Activated CD4-positive, alpha-beta T cell treated with anti-CD3 and anti-CD28 coated beads, Interleukin-10, Interleukin-2, amounts not matched to agents 100 ng/mL and 50 ng/mL, durations not matched to agents 16 hours and 8 hours (primary cell): ENCODE measurements at places on chromosomes 4 and X.

DNA sequence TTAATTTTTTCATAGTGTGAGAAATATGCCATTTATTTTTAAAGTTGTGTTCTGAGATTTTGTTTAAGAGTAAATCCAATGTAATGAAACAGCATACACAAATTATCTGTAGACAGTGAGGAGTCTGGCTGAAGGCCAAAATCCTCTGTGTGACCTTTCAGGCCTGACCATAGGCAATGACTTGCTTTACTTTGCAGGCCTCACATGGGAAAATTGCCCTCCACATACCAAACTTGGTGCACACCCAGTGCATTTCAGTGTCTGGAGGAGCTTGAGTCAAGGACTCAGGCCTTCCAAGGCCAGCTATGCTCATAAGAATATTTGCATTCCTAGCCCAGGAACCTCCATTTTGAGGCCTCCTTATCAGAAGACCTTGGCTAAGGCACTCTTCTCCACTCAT, 430.1 kb downstream of the GABRG1 start:
- no peak for DNase-seq

GRCh38 chrX:48003367-48003757, 427 bp downstream of the ZNF182 start:
- DNase-seq: peak; percentile 9

DNA sequence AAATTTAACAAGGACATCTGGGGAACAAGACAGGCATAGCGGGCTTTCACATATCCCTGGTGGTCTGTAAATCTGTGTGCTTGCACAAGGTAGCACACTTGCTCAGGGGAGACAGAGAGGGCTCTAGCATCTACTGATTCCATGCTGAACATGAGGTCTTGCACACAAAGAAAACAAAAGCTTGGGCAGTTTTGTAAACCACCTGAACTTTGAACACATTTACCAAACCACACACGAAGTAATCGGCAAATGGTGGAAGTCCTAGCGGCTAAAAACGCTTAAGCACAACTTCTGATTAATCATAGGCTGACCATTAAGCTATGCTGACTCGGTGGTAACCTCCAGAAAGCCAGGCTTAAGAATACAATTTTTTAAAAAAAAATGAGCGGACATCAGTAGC, 52.8 kb downstream of the AKAP4 start:
- DNase-seq: no peak

DNA sequence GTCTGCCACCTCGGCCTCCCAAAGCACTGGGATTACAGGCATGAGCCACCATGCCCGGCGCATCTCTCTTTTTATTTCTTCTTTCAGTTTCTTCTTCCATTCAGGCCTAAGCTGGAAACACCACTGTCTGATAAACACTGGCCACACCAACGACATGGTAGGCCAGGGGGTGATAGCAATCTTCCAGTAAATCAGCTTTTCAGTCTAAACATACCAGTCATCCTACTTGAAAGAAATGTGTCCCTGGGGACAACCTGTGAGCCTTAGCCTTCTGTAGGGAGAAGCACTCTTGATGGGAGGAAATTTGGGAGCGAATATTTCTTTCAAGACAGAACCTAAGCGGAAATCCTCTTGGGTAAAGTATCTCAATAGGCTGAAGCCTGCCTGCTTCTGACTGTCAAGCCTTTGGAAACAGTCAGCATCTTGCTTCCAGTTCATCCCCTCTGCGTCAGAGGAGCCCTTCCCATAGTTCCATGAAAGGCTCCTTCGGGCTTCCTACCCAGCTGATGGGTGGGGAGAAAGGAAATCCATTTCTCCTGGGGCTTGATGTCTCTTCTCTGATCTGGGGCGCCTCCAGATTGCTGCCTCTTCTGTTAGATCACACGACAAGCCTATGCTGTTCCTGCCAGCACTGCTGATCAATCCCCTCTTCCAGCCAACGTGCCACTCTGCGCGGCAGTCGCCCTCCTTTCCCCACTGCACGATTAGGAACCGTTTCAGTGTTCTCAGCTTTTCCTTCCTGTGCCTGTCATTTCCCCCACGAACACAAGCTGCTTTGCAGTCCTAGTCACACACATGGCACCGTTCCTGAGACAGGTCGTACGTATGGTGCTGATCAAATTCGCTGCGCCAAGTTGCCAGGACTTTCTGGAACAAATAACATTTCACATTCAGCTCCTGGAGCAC, 49.5 kb upstream of the CBR4 start:
- DNase-seq: no peak

- DNase-seq: no peak
Measured at GRCh38 chrX:84248226-84248625, 60.2 kb upstream of the RPS6KA6 start.

- no peak for DNase-seq
Measured at GRCh38 chrX:136438192-136438591, 49.6 kb upstream of the BRS3 start.

- DNase-seq: no peak
Measured at GRCh38 chr4:16438986-16439385, 212.7 kb upstream of the TAPT1 start.

- peak; percentile 85 for DNase-seq
Measured at GRCh38 chr4:145709843-145710242, 29.9 kb downstream of the C4orf51 start.

GRCh38 chr4:165779950-165780670, 92.9 kb upstream of the TLL1 start:
- no peak for DNase-seq

DNA sequence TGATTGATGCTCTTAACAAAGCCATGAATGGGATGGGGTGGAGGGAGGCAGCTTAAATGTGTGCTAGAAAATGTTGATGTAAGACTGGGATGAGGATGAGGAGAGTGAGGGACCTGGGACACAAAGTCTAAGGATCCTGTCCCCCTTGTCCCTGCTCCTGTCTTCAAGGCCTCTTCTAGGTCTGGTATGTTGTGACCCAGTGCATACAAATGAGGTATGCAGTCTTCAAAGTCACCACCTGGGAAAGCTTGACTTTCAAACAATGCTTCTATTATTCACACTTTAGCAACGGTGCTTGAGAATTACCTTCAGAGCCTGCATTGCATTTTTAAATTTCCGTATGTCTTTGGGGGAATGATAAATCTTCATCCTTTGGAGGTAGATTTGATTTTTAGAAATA, 88.4 kb upstream of the SLC34A2 start:
- DNase-seq: no peak

GRCh38 chrX:55638933-55639332, 15.7 kb downstream of the FOXR2 start:
- no peak for DNase-seq

- DNase-seq: peak; percentile 75
Measured at GRCh38 chrX:21840193-21840545, 752 bp downstream of the MBTPS2 start.

- DNase-seq: no peak
Measured at GRCh38 chr4:6050551-6050950, 32.3 kb upstream of the C4orf50 start.

- DNase-seq: no peak
Measured at GRCh38 chrX:66632981-66633380, 5.9 kb downstream of the EDA2R start.

DNA sequence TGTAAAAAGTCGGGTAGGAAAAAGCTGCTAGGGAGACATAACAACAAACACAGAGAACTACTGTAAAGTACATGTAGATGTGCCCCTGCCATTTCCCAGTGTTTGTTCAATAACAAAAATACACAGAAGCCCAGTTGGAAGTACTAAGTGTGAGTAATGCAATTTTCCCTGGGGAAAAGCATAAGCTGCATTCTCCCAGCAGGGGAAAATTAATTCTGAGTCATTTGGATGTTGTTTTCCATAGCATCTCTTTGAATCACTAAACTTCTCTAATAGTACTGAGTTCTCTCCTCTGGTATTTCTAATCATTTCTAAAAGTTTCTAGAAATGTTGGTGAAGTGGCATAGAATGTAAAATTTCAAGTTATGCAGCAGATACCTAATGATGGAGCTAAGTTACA, 1114.9 kb downstream of the C4orf33 start:
- no peak for DNase-seq

- DNase-seq: no peak
Measured at GRCh38 chr4:18039113-18039512, 17.6 kb upstream of the LCORL start.

DNA sequence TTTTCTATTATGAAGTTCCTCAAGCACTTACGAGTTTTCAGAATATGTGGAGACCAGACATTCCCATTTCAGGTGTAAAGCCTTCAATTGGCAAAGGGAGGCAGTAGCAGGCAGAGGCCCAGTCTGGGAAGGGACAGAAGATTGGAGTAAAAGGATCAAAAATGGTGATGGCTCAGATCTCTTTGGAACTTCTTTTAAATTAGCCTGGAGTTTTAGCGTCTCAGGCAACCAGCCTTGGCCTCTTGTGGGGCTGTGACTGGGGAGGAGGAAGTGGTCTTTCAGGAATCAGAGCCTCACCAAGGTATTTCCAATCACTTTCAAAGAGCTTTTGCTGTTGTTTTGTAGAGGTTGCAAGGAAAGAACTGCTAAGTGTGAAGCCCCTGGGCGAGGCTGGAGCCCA, 239.1 kb downstream of the FRAS1 start:
- DNase-seq: no peak

DNA sequence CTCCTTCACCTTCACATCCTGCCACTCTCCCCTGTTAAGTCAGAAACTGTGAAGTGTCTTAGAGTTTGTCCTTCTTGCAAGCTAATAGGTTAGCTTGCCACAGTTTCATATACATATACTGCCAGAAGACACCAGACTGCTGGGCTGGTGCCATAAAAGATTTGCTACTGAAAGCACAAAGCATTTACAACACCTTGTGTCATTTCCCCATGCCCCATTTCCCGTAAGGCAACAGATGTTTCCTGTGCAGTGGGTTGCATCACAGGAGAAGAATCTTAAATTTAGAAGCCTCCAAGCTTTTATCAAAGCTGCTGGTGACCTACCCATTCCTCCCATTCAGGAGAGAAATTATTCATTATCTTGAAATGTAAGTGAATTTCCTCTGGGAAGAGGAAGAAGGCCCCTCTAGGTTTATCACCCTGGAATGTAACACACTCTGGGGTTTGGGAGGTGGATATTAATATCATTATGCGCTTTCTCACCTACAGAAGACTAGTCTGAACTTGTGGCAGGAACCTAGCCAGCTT, 34.5 kb upstream of the RAB33B start:
- peak; percentile 52 for DNase-seq

GRCh38 chrX:36642052-36642451, 366.1 kb upstream of the FAM47C start:
- DNase-seq: no peak

DNA sequence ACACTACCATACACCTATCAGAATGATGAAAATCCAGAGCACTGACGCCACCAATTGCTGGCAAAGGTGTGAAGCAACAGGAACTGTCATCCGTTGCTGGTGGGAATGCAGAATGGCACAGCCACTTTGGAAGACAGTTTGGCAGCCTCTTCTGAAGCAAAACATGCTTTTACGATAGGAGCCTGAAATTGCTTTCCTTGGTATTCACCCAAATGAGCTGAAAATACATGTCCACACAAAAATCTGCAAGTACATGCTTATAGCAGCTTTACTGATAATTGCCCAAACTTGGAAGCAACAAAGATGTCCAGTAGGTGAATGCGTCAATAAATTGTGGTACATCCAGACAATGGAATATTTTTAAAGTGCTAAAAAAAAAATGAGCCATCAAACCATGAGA, 322.8 kb upstream of the FAT1 start:
- DNase-seq: no peak

- no peak for DNase-seq
Measured at GRCh38 chr4:40587826-40588225, 41.8 kb downstream of the RBM47 start.

DNA sequence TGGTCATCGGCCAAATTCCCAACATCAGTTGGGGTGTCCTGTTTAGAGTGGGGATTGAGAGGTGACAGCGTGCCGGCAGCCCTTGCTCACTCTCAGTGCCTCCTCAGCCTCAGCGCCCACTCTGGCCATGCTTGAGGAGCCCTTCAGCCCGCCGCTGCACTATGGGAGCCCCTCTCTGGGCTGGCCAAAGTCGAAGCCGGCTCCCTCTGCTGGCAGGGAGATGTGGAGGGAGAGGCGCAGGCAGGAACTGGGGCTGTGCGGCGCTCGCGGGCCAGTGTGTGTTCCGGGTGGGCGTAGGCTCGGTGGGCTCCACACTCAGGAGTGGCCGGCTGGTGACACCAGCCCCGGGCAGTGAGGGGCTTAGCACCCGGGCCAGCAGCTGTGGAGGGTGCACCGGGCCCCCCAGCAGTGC, 7.1 kb upstream of the CENPU start:
- DNase-seq: no peak

GRCh38 chrX:7233580-7234406, 85.8 kb upstream of the PUDP start:
- no peak for DNase-seq

GRCh38 chr4:73735231-73735630, 5.1 kb upstream of the CXCL8 start:
- peak; percentile 68 for DNase-seq

- DNase-seq: no peak
Measured at GRCh38 chr4:62260254-62260653, 1060.1 kb downstream of the ADGRL3 start.

DNA sequence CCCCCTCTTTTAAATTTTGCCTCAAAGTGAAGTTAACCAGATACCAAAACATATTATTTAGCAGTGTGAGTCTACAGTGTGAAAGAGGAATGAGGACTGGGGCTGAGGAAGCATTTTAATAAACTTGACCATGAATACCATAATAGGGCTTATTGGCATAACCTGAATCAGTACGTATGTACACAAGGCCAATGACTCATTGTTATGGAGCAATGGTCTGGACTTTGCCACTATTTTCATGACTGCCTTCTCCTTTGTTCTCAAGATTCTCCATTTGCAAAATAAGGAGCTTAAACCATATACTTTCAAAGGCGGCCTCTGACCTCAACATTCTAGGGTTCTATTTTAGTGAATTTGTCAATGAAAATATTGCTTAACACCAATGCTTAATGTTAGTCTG, 102.8 kb upstream of the OR13H1 start:
- DNase-seq: no peak

DNA sequence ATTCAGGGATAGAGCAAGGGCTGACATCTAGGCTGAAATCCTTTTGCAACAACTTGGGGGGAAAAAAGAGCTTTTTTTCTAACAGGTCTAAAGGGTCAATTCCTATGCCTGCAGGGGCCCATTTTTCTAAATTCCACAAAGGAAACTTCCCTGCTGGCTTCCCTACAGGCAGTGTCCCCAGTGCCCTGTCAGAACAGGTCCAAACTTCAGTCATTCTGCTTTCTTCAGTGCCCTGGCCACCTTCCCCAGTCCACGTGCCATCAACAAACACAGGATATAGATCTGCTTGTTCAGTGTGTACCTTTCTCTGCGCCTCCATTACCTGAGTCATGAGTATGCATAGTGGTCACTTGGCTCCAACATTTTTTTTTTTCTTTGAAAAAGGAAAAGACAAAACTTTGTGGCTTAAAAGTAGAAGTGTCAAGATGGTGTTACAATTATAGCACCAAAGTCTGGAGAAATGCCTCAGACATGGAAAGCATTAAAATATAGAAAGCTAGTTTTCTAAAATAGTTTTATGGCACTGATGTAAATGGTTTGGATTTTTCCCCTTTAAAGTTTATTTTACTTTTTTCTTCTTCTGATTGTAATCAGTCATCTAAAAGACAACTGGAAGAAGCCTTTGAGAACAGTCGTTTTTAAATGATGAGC, 84.0 kb upstream of the JADE1 start:
- DNase-seq: no peak

- DNase-seq: peak; percentile 25
Measured at GRCh38 chr4:111854494-111855087, 290.7 kb upstream of the FAM241A start.
